ENCODE measurements at places on chromosomes 7 and 10.

GRCh38 chr10:78505657-78506056 lies 472.0 kb downstream of the RPS24 start:
- no peak for DNase-seq

- no peak for DNase-seq
Observed at GRCh38 chr10:58641095-58641531, 128.4 kb downstream of the BICC1 start.

DNA sequence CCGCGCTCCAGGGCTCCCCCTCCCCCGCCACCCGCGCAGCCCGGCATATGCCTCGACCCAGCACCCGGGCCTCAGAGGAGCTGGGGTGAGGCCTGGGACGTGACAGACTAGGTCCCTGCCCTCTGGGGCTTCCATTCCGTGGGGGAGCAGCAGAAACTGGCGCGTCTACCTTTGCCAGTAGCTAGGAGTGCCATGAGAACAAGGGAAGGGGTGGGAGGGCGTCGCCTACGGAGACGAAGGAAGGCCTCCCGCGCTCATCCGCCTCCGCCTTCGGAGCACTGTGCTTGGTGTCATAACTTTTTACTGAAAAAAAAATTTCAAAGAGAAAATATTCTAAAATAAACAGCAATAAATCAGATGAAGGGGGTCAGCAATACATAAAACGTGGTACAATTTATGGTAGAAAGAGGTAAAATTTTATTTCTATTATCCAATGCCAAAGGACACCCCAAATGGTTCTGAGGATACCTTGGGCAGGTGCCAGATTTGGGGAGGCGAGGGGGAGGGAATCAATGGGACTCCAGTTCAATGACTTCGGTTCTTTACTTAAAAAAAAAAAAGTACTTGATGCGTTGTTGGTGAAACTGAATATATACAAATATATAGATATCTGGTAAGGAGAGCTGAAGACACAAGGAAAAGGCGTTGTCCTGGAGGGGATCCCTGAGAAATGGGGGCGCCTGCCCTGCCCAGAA lies 35.1 kb upstream of the GRID1 start:
- no peak for DNase-seq

DNA sequence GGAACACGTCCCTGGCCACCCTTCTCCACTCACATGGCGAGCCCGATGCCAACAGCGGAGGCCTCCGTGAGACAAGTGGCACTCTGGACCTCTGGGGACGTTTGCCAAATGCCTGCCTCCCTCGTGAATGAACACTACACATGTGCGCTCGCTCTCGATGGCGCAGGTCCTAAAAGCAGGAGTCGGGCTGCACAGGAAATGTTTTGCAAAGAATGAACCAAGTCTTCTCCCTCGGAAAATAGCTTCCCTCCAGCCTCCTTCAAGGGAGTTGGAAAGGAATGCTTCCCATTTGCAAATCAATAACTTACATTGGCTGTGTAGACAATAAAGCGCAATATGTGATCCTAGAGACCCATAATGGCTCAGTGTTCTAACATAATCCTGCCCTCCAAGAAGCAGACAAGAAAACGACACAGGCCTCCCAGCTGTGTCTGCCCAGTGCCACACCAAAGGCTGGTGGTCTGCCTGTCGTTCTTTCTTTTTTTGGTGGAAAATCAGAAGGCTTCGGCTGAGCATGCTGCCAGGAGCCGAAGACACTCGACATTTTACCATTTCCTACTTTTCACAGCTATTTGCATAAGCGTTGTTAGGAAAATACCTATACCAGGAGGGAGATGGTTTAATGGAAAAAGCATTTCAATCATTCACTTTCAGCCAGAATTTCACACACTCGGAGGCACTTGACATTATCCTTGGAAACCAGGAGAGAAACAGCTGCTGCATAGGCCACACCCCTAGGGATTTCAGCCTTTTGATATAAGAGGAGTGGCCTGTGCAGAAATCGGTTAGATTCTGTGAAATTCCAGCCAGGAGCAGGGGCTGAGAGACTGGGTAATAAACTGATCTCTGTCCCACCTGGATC lies 38.4 kb downstream of the ATXN7L1 start:
- DNase-seq = no peak

- no peak for DNase-seq
Observed at GRCh38 chr7:93601363-93601762, 26.8 kb upstream of the CALCR start.

DNA sequence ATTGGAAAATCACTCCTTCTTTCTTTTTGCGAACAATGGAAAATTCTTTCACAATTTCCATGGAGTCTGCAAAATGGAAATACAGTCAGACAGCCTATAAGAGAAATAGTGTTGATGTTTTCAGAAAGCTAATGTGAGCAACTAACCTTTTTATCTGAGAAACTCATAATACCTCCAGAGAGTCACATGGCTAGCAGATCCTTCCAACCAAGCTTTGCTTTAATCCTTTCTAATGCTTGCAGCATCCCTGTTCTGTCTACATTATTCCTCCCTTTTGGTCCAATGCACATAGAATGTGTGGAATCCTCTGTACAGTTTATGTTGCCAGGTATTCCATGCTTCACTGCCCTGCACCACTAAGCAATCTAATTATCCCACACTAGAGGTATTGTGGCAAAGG lies 717.5 kb upstream of the LRRN3 start:
- DNase-seq = peak; percentile 44

GRCh38 chr10:114611617-114612016 lies 46.5 kb downstream of the ABLIM1 start:
- DNase-seq = no peak

GRCh38 chr10:43970018-43970698 lies 321.5 kb upstream of the ZNF32 start:
- no peak for DNase-seq

DNA sequence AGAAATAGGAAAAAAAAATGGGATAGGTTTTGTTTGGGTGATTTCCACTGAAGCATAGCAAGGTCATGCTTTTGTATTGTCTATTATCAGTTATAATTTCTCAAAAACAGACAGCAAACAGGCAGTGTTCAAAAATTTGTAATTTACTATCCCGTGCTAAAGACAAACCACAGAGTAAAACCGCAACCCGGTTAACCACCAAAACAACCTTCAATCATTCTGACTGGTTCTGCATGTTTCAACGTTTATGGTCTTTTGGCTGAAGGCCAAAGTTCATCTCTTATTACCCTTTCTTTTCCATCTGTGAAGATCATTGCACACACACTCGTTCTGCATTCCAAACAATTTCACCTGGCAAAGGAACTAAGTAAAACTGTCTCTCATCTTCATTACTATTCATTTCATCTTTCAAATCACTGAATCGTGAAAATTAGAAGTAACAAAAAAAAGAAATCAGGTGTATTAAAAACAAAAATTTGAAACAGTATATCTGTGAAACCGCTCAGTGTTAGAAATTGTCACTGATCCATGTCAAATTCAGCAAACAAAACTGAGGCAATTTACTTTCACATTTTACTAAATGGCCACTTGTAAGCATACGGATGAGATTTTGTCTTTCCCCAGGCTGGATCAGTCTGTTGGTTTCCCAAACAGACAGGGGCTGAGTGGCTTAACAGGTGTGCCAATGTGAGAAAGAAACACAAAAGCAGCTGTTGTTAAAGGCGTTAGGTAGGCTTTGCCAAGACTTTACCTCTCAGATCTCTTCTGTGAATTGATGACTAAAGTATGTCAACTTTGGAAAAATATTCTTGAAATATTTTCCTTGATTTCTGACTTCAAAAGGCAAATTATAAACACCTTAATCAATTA lies 539.6 kb downstream of the CNTNAP2 start:
- DNase-seq = peak; percentile 29

GRCh38 chr10:79608505-79609375 lies 2.0 kb upstream of the SFTPA1 start:
- DNase-seq = no peak

DNA sequence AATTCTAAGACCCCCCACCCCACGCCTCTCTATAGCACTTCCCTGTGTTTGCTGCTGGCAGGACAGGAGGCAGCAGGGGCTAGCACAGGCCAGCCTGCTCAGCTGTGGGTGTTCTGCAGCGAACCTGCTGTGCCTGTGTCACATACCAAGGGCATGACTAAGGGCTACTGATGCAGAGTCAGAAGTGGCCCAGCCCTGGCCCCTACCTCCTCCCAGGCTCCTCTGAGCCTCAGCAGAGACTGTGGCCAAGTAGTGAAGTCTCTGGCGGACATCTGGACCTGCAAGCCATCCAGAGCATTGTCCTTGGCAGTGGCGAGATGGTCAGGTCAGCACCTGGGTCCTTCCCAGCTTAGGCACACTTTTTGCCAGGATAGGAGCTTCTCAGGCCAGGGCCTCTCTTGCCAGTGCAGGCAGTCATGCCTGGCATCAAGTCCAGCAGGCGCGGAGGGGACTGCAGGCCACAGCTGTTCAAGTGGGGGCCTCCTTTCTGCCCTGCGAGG lies 116.3 kb upstream of the RET start:
- no peak for DNase-seq

DNA sequence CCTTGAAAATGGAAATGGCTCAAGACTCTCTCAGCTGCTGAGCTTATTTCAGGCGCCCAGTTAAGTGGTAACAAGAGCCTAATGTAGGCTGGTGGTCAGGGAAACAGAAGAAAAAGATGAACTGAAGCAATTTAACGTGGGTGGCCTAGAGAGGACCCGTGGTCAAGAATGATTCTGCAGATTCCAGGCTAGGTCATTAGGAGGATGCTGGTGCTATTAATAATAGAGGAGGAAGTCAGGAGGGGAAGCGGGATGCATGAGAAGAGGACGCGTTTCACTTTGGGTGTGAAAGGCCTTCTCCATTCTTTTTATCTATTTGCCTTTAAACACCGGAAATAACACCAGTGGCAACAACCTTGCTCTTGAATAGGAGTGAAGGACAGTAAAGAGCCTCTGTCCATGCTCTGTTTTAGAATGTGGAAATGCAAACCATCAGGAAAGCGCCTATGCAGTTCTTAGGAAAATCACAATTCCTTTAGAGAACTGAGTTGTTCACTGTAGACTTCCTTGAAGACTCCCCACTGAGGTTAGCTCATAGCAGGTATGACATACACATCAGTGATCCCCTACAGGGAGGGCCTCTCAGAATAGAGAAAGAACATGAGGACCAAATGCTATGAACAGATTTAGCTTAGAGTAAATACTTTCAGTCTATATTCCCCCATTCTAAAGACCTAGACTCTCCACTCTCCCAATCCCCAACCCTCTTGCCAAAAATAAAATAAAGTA lies 8.6 kb downstream of the LIPA start:
- no peak for DNase-seq

DNA sequence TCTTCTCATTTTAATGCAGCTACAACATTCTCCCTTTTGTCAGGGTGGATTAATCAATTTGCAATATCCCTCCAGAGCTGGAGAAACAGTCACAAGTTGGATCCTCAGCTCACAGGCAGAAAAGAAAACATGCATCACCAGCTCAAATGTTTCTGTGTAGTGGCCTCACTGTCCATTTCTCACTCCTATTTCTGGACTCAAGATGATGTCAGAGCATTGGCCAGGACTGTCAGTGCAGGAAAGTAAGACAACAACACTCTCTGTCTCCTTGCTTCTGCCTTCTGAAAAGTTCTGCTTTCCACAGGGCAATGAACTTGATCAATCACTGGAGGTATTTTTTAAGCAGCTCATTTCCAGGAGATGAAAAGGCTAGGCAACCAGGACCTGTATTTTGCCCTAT lies 8.2 kb upstream of the SVIL start:
- no peak for DNase-seq

GRCh38 chr7:156032973-156033372 lies 220.7 kb upstream of the SHH start:
- DNase-seq = no peak

GRCh38 chr10:15775513-15775912 lies 55.8 kb upstream of the ITGA8 start:
- DNase-seq = no peak

DNA sequence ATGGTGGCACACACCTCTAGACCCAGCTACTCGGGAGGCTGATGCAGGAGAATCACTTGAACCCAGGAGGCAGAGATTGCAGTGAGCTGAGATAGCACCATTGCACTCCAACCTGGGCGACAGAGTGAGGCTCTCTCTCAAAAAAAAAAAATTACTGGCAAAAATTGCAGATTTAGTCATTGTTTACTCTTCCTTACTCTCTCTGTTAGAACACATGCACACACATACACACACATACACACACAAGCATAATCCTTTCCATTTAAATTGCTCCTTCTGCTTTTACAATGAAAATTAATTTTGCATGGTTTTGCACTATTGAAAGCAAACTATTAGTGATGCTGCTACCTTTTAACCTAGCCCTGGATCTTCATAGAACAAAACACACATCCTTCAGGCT lies 15.4 kb upstream of the UCN3 start:
- no peak for DNase-seq

GRCh38 chr10:5652746-5653145 lies 13.6 kb downstream of the ASB13 start:
- no peak for DNase-seq

- DNase-seq = no peak
Observed at GRCh38 chr10:120318862-120319261, 138.2 kb upstream of the PLPP4 start.

- no peak for DNase-seq
Observed at GRCh38 chr7:146201945-146202344, 85.3 kb downstream of the CNTNAP2 start.

DNA sequence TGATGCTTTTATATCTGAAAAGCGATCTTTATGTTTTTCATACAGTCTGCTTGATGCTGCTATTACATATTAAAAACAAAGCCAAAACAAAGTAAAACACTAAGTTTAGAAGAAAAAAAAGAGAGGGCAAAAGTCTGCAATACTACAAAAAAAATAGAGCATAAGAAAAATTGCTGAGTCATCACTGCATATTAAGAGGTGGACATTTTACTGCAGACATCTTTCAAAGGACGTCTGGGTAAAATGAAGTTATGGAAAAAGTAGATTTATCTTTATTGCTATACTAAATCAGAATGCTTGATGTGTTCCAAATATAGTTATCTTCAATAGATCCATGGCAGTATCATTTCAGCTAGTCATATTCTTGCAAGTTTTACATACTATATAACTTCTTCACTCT lies 172.0 kb downstream of the MAGI2 start:
- DNase-seq = no peak

DNA sequence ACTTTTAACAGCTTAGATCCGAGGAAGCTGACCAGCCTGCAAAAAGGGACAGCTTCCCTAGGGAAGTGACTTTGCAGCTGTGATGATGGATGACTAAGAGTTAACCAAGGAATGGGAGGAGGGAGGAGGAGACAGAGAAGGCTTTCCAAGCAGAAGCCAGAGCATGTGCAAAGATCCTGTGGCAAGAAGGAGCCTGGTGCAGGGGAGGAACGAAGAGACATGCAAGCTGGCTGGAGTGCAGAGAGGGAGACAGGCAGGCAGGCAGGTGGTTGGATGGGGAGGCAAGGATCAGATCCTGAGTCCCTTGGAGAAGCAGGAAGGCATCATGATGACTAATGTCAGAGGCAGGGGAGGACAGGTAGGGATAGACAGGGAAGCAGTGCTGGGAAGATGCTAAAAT lies 148.8 kb downstream of the PFKFB3 start:
- no peak for DNase-seq

DNA sequence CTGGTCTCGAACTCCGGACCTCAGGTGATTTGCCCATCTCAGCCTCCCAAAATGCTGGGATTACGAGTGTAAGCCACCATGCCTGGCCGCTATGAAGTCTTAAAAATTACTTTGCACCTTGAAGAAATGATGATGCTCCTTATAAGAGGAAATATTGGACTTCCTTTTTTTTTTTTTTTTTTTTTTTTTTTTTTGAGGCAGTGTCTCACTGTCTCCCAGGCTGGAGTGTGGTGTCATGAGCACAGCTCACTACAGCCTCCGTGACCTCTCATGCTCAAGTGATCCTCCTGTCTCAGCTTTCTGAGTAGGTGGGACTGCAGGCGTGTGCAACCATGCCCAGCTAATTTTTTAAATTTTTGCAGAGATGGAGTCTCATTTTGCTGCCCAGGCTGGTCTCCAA lies 65.3 kb downstream of the KMT2E start:
- no peak for DNase-seq
